Activated CD4-positive, alpha-beta T cell treated with anti-CD3 and anti-CD28 coated beads, Interleukin-2, amount 50 U/mL, for 1 hour (primary cell): ENCODE measurements at places on chromosomes 11 and 22.

DNA sequence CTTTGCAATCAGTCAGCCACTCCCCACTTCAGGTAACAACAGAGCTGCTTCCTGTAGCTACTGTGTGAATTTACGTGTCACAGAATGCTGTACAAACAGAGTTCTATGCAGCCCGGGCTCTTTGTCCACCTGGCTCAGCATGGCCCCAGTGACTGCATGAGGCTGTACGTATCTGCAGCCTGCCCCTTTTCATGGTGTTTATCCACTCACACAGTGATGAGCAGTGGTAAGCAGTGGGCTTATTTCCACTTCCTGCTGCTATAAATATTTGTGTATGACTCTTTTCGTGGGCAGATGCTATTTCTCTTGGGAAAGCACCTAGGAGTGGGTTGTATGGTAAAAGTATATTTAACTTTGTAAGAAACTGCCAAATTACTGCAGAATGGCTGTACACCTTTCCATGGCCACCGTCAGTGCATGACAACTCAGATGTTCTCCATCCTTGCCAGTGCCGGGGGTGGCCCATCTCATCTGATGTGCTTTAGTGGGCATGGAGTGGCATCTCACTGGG, 43.3 kb downstream of the MYEOV start:
- no peak for DNase-seq

GRCh38 chr22:21626073-21626734, 3.6 kb downstream of the YDJC start:
- DNase-seq, result no peak

- no peak for DNase-seq
Observed at GRCh38 chr11:13926981-13927380, 35.5 kb upstream of the SPON1 start.

- DNase-seq, result no peak
Observed at GRCh38 chr11:10397226-10397987, 57.7 kb upstream of the AMPD3 start.

DNA sequence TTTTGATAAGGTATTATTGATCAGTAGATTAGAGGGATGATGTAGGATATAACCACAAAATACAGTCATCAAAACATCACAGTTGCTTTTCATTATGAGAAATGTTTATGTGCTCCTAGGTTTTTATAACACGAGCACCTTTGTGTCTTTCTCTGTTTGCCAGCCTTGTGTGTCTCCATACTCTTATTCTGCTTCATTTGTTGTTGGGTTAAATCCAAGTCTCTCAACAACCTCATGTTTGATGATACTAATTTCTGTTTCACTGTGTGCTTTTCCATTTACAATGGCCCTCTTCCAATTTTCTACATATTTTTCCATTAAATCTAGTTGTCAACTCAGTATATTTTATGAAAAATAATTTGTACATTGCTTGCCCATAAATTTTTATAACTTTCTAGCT, 107.7 kb upstream of the POU2AF2 start:
- DNase-seq, result no peak

GRCh38 chr22:28742562-28742962, 723 bp downstream of the HSCB start:
- no peak for DNase-seq
